ENCODE measurements at places on chromosomes 3 and 15. TPM values are rescaled to one million over a fixed set of nuclear protein-coding genes. Genes with fewer than 3 reads are reported as not detected.

Gene ARPIN
- total RNA-seq, result 13.6 TPM

Gene CLDN16
- total RNA-seq, result not detected

Gene GOLGA8T
- total RNA-seq, result 2.0 TPM

Gene EHHADH
- total RNA-seq, result 3.8 TPM

Gene CLDN1
- 23.3 TPM for total RNA-seq

Gene ABHD17C
- 29.2 TPM for total RNA-seq

Gene ATP2B2
- total RNA-seq, result 0.11 TPM

Gene PFN2
- total RNA-seq, result 149 TPM

Gene IGDCC3
- 0.23 TPM for total RNA-seq

Gene ZNF501
- not detected for total RNA-seq

Gene TM2D3
- 29.7 TPM for total RNA-seq

Gene MYH15
- 0.15 TPM for total RNA-seq

Gene ITIH1
- total RNA-seq, result not detected

Gene CFAP91
- 0.34 TPM for total RNA-seq

Gene PRR20G
- 0.80 TPM for total RNA-seq

Gene GTF2A2
- 171 TPM for total RNA-seq

Gene LCTL
- total RNA-seq, result not detected

Gene ZNF860
- total RNA-seq, result 1.4 TPM

Gene GPR62
- total RNA-seq, result not detected

Gene ZCWPW2
- not detected for total RNA-seq

Gene RHCG
- 46.6 TPM for total RNA-seq

Gene CPN2
- not detected for total RNA-seq

Gene NLGN1
- total RNA-seq, result not detected

Gene P2RY14
- total RNA-seq, result not detected

Gene ROBO2
- total RNA-seq, result not detected

All from A549 treated with GW870086 at 1 μM for 4 hours (cell line).